ENCODE measurements at places on chromosomes 6 and 20. TPM values are rescaled to one million over a fixed set of nuclear protein-coding genes. Genes with fewer than 3 reads are reported as not detected.

DNA sequence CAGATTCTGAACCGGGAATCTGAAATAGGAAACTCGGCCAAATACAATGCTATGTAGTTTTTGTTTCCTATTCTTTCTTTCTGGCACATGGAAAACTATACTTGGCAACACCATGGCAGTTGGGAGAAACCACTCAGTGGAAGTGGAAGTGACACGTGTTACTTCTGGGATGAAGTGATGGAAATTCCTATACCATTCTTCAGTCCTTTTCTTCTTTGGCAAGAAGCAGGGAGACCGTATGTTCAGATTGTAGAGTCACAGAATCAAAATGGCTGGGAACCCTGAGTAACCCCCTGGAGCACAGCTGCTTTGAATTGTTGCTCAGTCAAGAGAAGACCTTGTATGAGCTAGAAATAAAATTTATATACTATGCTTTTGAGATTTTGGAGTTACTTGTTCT, 18.8 kb upstream of the TINAG start:
- H3K27ac ChIP-seq, result no peak overlapping the region
- no peak overlapping the region for H3K4me3 ChIP-seq
- H3K4me1 ChIP-seq, result no peaks in the 10 kb centered on the region
- no peaks in the 10 kb centered on the region for H3K27me3 ChIP-seq
- DNase-seq, result no peak
- no peaks in the 10 kb centered on the region for H3K36me3 ChIP-seq

DNA sequence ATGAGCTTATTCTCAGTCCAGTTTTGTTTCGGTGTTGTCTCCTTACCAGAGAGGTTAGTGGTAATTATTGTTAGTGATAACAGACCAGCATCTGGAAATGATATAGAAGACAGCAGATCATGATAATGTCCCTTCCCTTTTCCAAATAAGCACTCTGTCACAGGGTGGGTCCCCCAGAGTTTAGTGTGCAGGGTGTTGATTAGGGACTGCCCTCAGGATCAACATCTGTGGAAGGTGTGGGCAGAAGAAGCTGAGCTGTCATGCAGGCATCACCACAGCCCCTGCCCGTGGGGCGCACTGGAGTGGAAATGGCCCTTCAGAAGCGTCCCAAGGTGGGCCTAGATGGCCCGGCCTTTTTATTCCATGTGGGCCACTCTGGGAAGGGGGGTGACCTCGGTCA, 67.6 kb upstream of the DTNBP1 start:
- H3K36me3 ChIP-seq, result no peaks in the 10 kb centered on the region
- H3K4me3 ChIP-seq, result no peak overlapping the region

- H3K27ac ChIP-seq, result no peak overlapping the region
- H3K36me3 ChIP-seq, result no peaks in the 10 kb centered on the region
- H3K4me3 ChIP-seq, result no peak overlapping the region
- no peak for DNase-seq
Observed at GRCh38 chr6:90915224-90915915, 328.5 kb upstream of the MAP3K7 start.

DNA sequence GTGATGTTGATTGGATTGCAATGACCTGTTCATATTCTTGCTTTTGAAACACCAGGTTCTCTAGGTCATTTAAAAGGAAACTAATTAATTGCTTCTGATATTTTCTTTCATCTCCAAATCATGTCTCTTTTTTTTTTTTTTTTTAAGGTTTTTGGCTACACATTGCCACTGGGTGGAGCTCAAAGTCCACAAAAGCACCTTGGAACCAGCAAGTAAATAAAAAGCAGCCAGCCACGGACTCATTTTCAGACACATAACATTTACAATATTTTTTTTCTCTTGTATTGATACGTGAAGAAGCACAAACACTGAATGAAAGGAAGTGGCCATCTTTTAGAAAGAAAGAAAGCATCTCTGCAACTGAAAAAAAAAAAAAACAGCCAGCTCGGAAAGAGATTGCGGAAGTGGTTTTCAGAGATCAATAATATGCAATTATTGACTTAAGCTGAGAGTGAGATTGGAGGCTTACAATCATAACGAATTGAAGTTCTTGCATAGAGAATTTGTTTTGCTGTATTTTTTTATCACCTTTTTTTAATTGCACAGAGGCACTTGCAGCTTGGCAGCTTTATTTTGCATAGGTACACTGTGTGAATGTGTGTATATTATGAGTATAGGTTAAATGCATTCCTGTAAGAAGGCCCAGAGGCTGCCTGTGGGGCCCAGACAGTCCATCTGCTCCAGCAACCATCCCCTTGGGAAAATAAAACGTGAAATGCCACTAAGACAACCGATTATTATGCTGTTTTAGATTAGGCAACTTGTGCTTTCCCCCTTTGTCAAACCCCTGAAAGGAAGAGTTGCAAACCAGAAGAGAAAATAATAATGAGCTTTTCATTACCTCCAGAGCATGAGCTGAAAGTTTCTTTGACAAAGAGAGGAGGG, 28.2 kb downstream of the CGA start:
- H3K27me3 ChIP-seq, result no peaks in the 10 kb centered on the region
- no peaks in the 10 kb centered on the region for H3K36me3 ChIP-seq
- H3K4me1 ChIP-seq, result no peaks in the 10 kb centered on the region
- DNase-seq, result peak; percentile 25

DNA sequence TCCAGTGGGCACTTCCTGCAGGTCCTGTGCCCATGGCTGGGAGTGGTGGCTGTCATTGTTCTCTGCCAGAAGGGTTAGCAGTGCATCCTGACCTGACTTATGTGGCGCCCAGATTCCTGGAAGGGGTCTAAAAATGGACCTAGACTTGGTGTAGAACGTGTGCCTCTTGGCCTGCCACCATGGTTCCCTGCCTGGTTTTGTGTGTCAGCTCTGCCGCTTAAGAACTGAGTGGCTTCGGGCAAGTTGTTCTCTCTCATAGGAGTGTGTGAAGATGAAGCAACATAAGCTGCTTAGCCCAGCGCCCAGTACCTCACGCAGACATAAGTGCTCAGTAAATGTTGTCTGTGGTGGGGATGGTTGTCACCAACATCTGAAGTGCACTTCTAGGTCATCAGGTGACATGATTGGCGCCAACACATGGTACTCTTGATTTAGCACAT, 52.1 kb downstream of the PTPN1 start:
- no peaks in the 10 kb centered on the region for H3K27me3 ChIP-seq
- H3K27ac ChIP-seq, result no peak overlapping the region
- no peak for DNase-seq

- no peaks in the 10 kb centered on the region for H3K36me3 ChIP-seq
- H3K4me3 ChIP-seq, result peak overlapping the region; percentile 44
- DNase-seq, result no peak
- H3K4me1 ChIP-seq, result no peaks in the 10 kb centered on the region
- no peaks in the 10 kb centered on the region for H3K27me3 ChIP-seq
- peak overlapping the region; percentile 61 for H3K27ac ChIP-seq
Observed at GRCh38 chr20:53660078-53660909, 66.7 kb upstream of the ZNF217 start.

GRCh38 chr6:44064089-44064947, 62.9 kb downstream of the MRPL14 start:
- H3K27ac ChIP-seq, result peak overlapping the region; percentile 55
- no peaks in the 10 kb centered on the region for H3K27me3 ChIP-seq
- no peaks in the 10 kb centered on the region for H3K36me3 ChIP-seq
- DNase-seq, result peak; percentile 70
- H3K4me1 ChIP-seq, result no peaks in the 10 kb centered on the region

GRCh38 chr6:112008482-112008881, 45.4 kb upstream of the CCN6 start:
- H3K27me3 ChIP-seq, result no peaks in the 10 kb centered on the region
- H3K4me3 ChIP-seq, result no peak overlapping the region
- no peak overlapping the region for H3K27ac ChIP-seq

GRCh38 chr6:150452428-150453243, 83.8 kb downstream of the IYD start:
- no peaks in the 10 kb centered on the region for H3K27me3 ChIP-seq
- H3K4me1 ChIP-seq, result no peaks in the 10 kb centered on the region
- DNase-seq, result peak; percentile 7
- no peak overlapping the region for H3K27ac ChIP-seq
- no peak overlapping the region for H3K4me3 ChIP-seq

DNA sequence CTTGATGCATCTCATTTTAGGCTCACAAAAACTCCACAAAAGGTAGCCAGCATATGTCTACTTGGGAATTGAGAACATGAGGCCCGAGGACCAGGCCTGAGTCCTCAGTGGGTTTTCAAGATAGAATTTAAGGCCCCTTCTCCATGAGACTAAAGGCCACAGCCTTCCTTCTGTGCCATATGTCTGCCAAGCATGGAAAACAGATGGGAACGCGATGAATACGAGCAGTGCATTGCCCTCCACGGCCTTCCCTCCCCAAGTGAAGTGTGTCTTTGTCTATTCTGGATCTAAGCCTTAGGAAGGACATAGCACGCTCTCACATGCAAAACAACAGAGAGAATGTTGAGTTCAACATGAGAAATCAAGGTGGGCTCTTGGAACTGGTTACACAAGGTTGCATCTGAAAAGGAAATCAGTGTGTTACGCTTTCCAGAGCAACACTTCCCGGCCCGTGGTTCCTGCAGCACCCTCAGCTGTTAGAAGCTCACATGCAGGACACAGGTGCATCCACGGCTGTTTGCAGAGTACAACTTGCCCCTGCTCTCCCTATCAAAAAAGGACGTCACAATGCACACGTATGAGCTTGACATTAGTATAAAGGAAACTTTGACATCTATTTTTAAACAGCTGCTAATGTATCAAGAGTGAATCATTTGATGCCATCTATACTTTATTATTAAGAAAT, 229.9 kb downstream of the NRN1 start:
- no peak overlapping the region for H3K4me3 ChIP-seq
- no peak for DNase-seq
- no peaks in the 10 kb centered on the region for H3K27me3 ChIP-seq
- no peaks in the 10 kb centered on the region for H3K36me3 ChIP-seq
- no peaks in the 10 kb centered on the region for H3K4me1 ChIP-seq
- H3K27ac ChIP-seq, result no peak overlapping the region

GRCh38 chr6:159031846-159032245, 12.9 kb downstream of the TAGAP start:
- H3K27me3 ChIP-seq, result no peaks in the 10 kb centered on the region
- no peaks in the 10 kb centered on the region for H3K36me3 ChIP-seq
- H3K27ac ChIP-seq, result no peak overlapping the region
- DNase-seq, result no peak

- H3K36me3 ChIP-seq, result no peaks in the 10 kb centered on the region
- no peaks in the 10 kb centered on the region for H3K4me1 ChIP-seq
- H3K27me3 ChIP-seq, result no peaks in the 10 kb centered on the region
- DNase-seq, result no peak
- H3K27ac ChIP-seq, result no peak overlapping the region
Observed at GRCh38 chr6:138486249-138487101, 12.8 kb downstream of the NHSL1 start.

DNA sequence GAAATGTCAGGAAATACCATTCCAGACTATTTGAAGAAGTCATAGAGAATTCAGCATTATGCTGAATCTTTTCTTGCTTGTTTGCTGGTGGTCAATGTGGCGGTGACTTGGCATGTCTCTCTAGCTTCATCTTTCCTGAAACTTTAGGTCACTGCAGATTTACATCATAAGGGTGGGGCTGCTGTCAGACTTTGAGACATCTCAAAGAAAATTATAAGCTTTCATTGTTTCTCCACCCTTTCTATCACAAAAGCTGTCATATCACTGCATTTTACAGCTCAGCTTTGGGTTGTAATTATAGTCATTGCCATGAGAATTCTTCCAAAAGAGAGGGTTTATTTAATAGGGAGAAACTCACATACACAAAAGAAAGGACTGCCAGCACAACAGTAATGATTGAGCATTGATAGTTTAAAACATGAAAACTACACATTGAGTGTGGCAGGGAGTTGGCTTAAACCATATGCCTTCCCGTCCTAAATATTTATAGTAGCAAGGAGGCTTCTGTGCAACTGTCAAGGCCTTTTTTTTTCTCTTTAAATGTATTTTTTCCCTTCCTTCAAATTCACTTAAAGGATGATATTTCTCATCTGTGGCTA, 44.7 kb upstream of the LRRC1 start:
- no peaks in the 10 kb centered on the region for H3K36me3 ChIP-seq
- no peaks in the 10 kb centered on the region for H3K4me1 ChIP-seq
- no peak for DNase-seq
- no peak overlapping the region for H3K27ac ChIP-seq

DNA sequence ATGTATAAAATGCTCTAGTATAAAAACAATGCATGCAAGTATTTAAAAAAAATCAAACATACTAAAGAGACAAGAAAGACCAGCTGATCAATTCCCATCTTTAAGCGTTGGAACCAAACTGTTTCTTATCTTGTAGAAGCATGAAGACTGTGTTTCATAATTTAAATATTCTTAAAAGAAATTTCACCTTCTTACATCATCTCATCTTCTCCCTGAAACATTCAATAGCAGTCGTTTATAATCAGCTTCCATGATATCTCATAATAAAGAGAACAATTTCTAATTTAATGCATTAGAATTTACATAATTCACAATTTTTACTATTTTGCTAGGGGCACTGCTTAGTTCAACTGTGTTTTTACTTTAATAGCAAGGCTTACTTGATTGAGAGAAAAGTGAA, 468.1 kb upstream of the MARCKS start:
- no peaks in the 10 kb centered on the region for H3K27me3 ChIP-seq
- no peak overlapping the region for H3K4me3 ChIP-seq
- H3K36me3 ChIP-seq, result no peaks in the 10 kb centered on the region
- no peak overlapping the region for H3K27ac ChIP-seq

Gene TUBB2B
- total RNA-seq, result 47.6 TPM

Gene HAO1
- total RNA-seq, result not detected

Gene TFAP2C
- total RNA-seq, result 1.3 TPM

Gene TRAPPC3L
- total RNA-seq, result 0.21 TPM

Gene FAM83C
- total RNA-seq, result not detected

Gene PNPLA1
- 0.21 TPM for total RNA-seq

Gene HSD17B8
- total RNA-seq, result 23.1 TPM

Gene TMEM151B
- total RNA-seq, result not detected

Gene CCDC170
- 0.66 TPM for total RNA-seq

Gene NKX2-4
- total RNA-seq, result not detected

Gene PAK5
- 0.22 TPM for total RNA-seq

Gene WFDC12
- total RNA-seq, result not detected

Data from tibial nerve (tissue), 4 donors.